Fibroblast of the conjunctiva (primary cell): ENCODE measurements at places on chromosomes 4 and X.
A peak's percentile ranks its signal among the peaks of the same experiment; 100 is the strongest.

GRCh38 chrX:119753639-119754257, 4.6 kb upstream of the SOWAHD start:
- DNase-seq, result peak; percentile 21

GRCh38 chrX:136666088-136666487, 18.1 kb downstream of the CD40LG start:
- no peak for DNase-seq

DNA sequence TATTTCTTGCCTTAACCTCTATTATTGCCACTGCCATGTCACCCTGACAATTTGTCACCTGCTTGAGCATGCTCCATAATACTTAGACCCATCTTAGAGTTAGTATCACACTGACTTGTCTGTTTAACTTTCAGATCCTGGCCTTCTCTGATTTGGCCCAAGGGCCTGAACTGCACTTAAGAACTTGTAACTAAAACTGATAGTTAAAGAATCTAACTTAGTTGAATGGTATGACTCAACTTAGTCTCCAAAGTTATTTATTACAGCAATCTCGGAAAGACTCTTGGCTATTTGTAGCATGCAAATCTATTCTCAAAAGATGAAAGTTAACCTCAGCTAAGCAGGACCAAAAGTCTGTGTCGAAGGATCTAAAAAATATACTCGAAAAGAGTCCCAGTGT, 72.3 kb downstream of the IGSF1 start:
- DNase-seq, result no peak

DNA sequence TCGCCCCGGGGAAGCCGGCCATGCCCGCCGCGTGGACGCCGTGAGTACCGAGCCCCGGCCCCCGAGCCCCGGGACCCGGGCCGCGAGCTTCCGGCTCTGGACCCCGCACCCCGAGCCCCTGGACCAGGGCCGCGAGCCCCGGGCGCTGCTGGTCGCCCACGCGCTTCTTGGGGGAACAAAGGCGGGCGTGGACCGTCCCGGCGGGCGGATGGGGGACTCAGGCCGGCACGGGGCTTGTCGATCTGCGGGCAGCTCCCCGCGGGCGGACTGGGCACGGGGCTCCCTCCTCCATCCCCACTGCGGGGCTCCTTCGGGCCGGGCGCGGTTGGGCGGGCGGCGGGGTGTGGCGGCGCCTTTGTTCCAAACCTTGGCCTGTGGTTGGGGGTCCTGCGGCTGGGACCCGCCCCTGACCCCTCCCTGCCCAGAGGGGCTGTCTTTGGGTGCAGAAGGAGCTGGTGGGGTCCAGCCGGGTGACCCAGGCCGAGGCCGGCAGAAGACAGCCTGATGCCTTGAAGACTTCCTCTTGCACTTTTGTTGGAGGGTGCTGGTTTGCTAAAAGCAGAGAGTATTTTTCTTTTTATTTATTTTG, 25.2 kb upstream of the ADD1 start:
- no peak for DNase-seq

DNA sequence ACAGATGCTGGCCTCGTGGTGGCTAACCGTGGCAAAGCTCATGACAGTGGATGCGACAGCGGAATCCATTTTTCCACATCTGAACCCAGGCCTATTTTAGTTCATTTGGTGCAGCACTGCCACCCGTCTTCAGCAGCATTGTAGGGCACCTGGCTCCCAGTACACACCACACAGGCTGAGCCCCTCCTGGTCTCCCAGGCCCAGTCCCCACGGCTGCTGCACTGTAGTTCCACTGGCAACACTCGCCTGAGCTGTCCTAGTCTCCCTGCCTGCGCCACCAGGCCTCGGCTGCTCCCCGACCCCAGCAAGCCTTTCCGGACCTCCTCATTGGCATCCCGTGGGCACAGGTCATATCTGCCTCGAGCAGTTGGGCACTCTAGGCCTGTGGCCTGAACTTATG, 76.2 kb downstream of the MTMR1 start:
- no peak for DNase-seq

GRCh38 chr4:721261-722168, 15.9 kb downstream of the PCGF3 start:
- no peak for DNase-seq

- no peak for DNase-seq
These were observed 85.9 kb upstream of the PAQR3 start for GRCh38 chr4:79025170-79025569.

- DNase-seq, result no peak
These were observed 15.9 kb downstream of the PLRG1 start for GRCh38 chr4:154534296-154534695.

DNA sequence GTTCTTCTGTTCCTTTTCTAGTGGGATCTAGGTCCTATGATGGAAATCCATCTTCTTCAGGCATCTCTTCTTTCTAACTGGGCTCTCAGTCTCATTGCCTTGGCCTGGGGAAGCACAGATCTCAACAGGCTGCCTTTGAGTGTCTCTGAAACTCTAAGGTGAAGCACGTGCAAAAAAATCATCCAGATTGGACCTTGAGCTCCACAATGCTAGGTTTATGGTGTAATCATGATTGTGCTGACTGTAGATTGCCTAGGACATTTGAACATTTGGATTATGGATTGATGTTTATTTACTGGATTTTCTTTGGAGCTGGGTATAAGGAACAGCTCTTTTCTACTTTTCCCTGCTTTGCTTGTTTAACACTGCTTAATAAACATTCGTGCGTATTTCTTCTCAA, 191.5 kb upstream of the NR3C2 start:
- no peak for DNase-seq

DNA sequence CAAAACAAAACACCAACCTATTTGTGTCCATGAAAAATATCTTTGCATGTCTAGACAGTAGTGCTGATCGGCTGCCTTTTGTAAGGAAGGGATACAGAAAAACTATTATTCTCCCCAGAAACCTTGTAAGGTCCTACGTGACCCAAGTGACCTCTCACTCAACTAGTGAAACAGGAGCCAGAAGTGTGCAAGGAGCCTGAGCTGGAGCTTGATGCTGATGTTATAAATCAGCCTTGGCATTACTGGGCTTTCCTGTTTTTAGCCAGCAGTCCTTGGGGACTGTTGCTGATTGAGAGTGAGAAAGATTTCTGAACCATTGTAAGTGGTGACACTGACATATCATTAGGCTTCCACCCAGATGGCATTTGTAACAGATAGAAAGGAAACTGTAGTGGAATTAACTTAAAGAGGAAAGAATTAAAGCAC, 100.8 kb upstream of the LIMCH1 start:
- DNase-seq, result no peak

GRCh38 chr4:71270901-71271300, 67.9 kb upstream of the SLC4A4 start:
- no peak for DNase-seq

GRCh38 chrX:1502241-1502640, 34.7 kb downstream of the P2RY8 start:
- DNase-seq, result no peak

DNA sequence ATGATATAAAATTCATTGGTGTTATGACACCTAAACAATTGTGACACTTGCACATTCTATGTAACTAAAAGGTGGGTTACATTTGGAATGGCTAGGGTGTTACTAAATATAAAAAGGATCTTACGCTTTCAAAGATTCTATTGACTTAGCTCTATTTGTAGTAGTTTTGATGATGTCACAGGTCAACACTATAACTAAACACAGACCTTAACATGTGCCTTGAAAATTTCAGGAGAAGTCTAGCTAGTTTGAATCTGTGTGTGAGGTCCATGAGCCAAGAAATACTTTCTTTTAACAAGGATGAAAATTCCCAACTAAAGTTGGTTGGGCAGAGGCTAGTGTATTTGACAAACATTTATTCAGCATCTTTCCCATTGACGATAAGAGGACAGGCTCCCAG, 298.0 kb downstream of the GPAT3 start:
- DNase-seq, result no peak

DNA sequence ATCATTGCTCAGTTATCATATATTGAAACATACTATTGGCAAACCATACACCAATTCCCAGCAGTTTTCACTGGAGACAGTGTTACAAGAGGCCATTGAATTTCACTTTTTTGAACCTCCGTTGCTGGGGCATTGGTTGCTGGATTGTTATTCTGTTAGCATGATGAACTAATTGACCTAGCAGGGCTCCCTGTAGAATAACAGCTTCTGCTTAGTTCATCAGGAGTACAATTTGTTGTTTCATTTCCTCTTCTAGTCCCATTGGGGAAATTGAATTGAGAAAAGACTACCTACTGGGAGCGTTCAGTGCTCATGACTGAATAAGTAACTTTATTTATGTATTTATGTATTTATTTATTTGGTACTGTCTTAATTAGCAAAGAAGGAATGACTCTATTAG, 151.6 kb downstream of the SLIT2 start:
- DNase-seq, result no peak

GRCh38 chr4:173257732-173258717, 76.1 kb downstream of the HMGB2 start:
- peak; percentile 59 for DNase-seq

GRCh38 chr4:143458966-143459365, 54.5 kb upstream of the SMARCA5 start:
- no peak for DNase-seq

DNA sequence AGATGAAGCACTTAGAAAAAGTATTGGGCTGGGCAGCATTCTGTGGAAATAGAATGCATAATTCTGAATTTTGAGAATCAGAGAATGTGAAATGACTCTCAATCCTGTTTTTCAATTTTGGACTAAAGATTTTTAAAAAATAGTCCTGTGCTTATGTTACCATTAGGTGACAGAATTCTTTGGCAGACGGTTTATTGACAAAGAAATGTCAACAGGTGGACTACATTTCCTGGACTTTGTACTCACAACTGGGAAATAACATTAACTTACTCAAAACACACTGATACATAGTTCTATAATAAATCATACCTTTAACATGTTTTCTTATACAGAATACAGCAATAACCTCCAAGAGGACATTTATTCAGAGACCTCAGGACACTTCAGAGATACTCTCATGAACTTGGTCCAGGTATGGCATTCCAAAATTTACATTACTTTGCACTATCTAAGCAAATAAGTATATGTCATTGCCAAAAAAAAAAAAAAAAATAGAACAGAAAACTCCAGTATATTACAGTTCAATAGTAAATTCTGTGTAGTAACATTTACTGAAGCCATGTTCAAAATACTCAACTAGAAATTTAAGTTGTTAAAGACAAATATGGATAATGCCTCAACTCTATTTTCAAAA, 72.7 kb downstream of the ANXA10 start:
- DNase-seq, result no peak

GRCh38 chr4:112931001-112931400, 118.5 kb upstream of the ANK2 start:
- DNase-seq, result no peak

DNA sequence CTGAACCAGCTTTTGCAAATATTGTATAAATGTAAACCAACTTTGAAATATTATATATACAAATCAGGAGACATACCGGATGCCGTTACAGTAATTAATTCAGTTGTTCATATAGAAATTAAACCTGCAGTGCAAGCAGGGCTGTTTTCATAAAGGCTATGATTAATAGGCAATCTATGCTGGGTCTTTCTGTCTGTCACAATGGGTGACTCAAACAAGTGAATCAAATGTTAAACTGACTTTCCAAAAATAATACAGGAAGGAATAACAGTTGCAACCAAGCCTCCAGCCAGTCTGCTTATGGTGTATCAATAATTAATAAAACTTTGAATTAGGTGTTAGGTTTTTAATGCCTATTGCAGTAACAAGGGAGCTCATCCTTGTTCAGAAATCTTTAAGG, 43.9 kb downstream of the GABRB1 start:
- DNase-seq, result no peak

DNA sequence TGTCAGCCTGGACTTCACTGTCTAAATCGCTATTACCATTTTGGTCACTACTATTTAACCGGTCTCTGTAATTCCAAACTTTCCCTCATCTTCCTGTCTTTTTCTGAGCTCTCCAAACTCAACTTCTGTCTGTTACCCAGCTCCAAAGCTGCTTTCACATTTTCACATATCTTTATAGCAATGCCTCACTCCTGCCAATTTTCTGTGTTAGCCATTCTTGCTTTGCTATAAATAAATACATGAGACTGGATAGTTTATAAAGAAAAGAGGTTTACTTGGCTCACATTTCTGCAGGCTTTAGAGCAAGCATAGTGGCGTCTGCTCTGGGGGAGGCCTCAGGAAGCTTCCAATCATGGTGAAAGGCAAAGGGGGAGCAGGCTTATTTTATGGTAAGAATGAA, 368.3 kb upstream of the GNPDA2 start:
- no peak for DNase-seq

DNA sequence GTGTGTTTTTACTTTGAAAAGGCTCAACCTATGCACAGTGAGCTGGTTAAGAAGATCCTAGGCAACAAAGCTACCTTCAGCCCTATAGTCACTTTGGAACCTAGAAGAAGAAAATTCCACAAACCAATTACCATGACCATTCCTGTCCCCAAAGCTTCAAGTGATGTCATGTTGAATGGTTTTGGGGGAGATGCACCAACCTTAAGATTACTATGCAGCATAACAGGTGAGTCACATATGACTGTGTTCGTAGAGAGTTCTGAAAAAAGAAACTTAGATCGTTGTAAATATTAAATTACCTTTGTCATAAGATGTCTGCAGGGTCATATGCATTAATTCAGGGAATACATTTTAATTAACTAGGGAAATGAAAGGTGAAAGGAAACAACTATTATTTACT, 287.1 kb downstream of the ANK2 start:
- DNase-seq, result no peak

GRCh38 chr4:28373601-28374000, 1513.0 kb downstream of the STIM2 start:
- DNase-seq, result peak; percentile 13

DNA sequence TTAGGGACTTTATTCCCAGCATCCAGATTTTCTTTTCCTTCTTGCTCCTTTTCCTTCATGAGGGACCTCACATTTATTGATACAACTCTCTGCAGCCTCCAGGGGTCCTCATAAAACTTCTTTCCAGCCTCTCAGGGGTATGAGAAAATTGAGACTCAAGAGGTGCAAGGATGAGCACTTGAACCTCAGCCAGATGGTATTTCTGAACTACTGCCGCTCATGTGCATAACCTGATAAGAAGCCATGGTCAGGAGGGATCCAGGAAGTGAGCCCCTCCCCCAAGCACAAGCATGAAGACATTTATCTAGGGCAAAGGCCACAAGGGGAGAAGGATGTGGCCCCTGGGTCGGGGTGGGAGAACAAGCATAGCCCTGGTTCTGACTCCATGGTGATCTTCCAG, 73.3 kb downstream of the TSPAN7 start:
- DNase-seq, result no peak

- no peak for DNase-seq
These were observed 346.3 kb downstream of the TECRL start for GRCh38 chr4:64062991-64063390.

- peak; percentile 64 for DNase-seq
These were observed 1.2 kb downstream of the MSN start for GRCh38 chrX:65668377-65669310.

DNA sequence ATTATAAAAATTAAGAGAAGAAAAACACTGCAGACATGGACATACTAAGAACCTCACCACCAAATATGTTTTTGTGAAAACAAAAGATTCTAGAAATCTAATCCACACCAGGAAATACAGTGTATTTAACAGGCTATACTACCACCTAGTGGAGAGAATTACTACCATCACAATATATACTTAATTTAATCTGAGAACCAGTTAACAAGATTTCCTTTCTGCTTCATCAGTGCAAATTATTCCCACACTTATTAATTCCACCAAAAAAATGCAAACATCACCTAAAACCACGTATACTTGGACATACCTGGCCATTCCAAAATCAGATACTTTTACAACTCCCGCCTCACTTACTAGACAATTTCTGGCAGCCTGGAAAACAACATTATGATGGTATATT, 7.0 kb upstream of the TXK start:
- DNase-seq, result peak; percentile 30
